ENCODE measurements at places on chromosomes 11 and 22.

GRCh38 chr11:5679811-5680210 lies 5.1 kb downstream of the TRIM5 start:
- DNase-seq = no peak

GRCh38 chr11:849951-850774 lies 7.5 kb downstream of the TSPAN4 start:
- DNase-seq = no peak

DNA sequence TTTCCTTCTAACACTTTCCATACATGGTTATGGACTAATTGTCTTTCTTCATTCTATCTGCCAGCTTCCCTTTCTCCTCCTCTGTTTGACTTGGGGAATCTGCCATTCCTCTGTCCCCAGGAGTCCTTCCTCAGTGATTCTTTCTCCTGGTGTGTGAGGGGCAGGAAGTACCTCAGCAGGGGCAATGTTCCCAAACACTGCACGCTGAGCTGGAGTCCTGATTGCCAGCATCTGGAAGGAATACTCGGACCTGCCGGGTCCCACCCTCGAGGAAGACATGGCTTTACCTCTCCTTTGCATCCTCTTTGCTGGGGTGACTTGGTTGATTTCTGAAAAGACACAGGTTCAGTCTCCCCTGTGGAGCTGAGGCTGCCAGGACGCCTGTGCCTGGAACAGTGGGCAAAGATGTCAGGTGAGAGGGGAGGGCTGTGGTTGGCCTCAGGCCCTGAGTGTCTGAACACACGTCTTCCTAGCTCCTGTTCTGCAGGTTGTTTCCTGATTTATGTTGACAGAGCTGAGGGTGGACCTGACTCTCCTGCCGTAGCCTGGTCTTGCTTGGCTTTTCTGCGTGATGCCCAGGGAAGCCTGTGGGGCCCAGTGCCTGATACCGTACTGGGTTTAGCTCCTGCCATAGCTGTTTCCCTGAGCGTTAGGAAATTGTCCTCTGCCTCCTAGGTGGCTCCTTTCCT lies 4.3 kb downstream of the COX8A start:
- DNase-seq = no peak

- DNase-seq = no peak
Observed at GRCh38 chr22:44985906-44986527, 23.8 kb downstream of the PHF21B start.

GRCh38 chr11:113670149-113670830 lies 35.8 kb downstream of the TMPRSS5 start:
- DNase-seq = no peak

GRCh38 chr22:45917146-45917545 lies 59.8 kb downstream of the WNT7B start:
- DNase-seq = no peak

DNA sequence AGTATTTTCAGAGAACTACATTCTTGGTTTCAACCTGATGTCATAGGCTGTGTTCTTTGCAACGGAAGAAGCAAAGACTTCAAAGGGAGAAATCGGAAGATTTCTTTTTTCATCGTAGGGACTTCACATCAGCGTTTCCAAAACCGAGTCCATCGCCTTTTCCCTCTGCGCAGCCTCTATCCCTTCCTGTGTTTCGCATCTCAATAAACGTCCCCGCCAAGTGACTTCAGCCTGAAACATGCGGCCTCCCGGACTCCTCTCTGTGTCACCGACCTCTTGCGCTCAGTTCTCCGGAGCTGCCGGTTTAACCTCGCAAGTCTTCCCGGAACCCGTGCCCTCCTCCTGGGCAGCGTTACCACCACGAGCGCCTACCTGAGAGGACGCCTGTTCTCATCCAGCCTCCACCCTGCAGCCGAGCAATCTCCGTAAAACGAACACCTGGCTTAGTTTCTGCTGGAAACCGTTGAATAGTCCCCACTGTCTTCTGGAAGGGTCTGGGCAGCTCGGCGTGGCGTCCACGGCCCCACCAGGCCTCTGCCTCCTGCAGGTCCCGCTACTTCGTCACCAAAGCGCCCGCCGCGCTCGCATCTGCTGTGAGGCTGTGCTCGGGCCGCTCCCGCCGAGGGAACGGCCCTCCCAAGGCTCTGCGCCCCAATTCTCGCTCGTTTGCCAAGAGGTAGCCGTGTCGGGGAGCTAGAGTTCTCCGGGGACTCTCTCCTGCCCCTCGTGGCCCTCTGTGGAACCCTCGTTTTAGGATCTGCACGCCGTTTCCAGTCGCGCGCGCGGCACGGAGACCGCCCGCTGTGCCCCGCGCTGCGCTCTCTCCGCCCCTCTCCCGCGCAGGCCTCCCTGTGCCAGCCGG lies at the start of gene GLB1L3:
Gene GLB1L3, plus strand, starts transcription at position 846 of the 862 bp plus-strand sequence. CDS start 362 bp downstream, outside the sequence.
- DNase-seq = peak; percentile 71

DNA sequence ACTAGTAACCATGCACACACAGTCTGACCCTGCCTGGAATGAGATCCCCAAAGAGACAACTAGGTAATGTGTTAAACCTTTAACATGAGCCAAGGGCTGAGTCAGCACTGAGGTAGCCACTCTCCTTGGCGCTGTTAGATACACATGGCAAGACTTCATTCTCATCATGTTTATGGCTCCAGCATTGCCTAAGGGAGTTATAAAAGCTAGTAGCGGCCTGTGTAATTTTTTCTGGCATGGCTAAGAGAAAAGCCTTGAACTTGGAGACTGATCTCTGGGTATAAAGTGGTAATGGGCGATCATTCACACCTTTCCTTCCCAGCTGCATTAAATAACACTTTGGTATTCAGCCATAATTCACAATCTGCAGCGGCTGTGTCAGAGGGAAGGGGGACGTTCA lies 779.7 kb upstream of the LRRC4C start:
- DNase-seq = no peak

- DNase-seq = no peak
Observed at GRCh38 chr11:6229911-6230310, 4.5 kb downstream of the FHIP1B start.

- no peak for DNase-seq
Observed at GRCh38 chr11:17890325-17890724, 122.5 kb downstream of the SERGEF start.

- no peak for DNase-seq
Observed at GRCh38 chr11:84648471-84648870, 978.7 kb downstream of the DLG2 start.

- DNase-seq = no peak
Observed at GRCh38 chr11:111001986-111002611, 243.4 kb upstream of the POU2AF2 start.

GRCh38 chr11:538431-539051 lies 1.2 kb downstream of the LRRC56 start:
- DNase-seq = no peak

DNA sequence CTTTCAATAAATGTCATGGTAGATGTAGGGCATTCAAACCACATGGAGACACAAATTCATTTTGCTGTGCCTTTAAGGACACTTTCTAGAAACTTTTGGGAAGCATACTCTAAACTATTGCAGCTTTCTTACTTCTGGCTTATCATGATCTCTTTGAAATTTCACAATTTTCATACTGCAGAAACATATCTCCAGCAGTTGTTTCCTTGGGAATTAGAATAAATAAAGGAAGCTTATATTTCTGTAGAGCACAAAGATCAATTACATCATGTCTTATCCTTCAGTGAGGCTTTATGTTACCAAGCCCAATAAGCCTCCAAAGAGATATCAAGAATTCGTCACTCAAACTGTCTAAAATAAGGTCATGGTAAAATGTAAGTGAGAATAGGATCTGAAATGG lies 74.5 kb upstream of the RAB38 start:
- no peak for DNase-seq

DNA sequence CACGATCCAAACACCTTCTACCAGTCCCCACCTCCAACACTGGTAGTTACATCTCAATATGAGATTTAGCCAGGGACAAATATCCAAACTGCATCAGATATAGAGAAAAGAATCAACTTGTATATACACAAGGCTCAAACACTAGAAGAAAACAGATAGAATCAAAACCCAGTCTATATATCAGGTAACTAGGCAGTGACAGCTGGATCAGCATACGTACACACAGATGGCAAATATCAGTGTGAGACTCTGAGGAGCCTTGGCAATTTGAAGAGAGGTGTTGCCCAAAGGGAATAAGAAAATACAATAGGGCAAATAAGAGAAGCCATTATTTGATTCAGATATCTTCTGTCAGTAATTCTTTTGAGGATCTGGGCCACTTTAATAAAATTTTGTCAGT lies 951.3 kb upstream of the CHORDC1 start:
- no peak for DNase-seq

DNA sequence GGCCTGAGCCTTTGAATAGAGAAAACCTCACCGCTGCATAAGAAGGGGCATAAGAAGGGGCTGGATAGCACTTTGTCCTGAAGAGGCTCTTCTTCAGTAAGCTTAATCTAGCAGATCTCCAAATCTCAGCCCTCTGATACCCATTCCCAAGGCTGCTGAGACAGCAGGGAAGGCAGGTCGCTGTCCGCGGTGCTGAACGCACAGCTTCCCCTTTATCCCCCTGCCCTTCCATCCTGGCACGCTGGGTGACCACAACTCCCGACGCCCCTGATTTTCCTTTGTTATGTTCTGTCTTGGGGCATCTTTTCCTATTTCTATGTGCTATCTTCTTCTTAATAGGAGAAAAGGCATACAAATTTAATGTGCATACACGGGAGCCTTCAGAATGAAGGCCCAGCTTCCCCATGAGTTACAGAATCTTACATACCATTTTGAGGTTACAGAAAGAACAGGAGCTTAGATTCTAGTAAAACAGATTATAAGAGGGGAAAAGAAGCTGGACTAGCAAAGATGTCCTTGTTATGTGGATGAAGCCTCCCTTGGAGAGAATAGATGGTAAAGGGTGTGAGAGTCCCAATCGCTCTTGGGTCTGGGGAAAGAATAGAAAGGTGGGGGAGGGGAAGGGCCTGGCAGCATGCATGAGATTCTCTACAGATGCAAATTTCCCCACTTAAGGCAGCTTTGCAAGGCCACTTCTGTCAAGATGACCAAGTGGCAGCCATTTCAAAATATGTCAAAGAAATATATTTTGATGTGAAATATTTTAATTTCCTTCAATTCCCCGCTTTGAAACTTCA lies 5.7 kb upstream of the SULT4A1 start:
- DNase-seq = no peak

- no peak for DNase-seq
Observed at GRCh38 chr22:49693848-49694247, 133.8 kb downstream of the BRD1 start.

GRCh38 chr22:22431271-22432220 lies 77.0 kb downstream of the ZNF280B start:
- DNase-seq = peak; percentile 15

GRCh38 chr11:82507288-82507687 lies 226.4 kb downstream of the FAM181B start:
- no peak for DNase-seq

GRCh38 chr22:38927033-38927781 lies 30.2 kb upstream of the APOBEC3A start:
- peak; percentile 25 for DNase-seq

- no peak for DNase-seq
Observed at GRCh38 chr11:113091481-113091780, 130.2 kb downstream of the NCAM1 start.

- no peak for DNase-seq
Observed at GRCh38 chr22:28905256-28905832, 22.0 kb downstream of the ZNRF3 start.

DNA sequence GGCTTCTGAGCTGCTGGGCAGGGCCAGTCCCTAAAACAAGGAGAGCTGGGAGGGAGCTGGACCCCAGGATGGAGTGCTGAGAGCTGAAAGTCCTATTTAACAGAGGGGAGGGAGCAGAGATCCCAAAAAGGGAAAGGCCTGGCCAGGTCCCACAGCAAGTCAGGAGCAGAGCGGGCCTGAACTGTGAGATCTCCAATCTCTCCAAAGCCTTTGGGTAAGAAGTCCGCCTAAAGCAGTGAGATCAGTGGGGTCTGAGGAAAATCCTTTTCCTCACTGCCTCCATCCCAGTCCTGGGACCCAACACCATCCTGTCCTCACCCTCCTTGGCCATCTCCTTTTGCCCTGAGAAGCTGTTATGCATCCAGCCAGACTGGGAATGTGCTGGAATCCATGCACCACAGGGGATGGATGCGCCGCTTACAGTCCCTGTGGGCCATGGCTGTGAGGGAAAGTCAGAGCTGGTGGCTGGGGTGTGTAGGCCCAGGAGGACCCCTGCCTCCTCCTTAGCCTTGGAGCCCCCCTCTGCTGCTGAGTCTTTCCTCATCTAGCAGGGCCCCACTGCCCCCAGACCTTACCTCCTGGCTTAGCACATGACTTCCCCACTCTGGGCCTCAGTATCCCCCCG lies 8.6 kb downstream of the LRRC75B start:
- DNase-seq = no peak

DNA sequence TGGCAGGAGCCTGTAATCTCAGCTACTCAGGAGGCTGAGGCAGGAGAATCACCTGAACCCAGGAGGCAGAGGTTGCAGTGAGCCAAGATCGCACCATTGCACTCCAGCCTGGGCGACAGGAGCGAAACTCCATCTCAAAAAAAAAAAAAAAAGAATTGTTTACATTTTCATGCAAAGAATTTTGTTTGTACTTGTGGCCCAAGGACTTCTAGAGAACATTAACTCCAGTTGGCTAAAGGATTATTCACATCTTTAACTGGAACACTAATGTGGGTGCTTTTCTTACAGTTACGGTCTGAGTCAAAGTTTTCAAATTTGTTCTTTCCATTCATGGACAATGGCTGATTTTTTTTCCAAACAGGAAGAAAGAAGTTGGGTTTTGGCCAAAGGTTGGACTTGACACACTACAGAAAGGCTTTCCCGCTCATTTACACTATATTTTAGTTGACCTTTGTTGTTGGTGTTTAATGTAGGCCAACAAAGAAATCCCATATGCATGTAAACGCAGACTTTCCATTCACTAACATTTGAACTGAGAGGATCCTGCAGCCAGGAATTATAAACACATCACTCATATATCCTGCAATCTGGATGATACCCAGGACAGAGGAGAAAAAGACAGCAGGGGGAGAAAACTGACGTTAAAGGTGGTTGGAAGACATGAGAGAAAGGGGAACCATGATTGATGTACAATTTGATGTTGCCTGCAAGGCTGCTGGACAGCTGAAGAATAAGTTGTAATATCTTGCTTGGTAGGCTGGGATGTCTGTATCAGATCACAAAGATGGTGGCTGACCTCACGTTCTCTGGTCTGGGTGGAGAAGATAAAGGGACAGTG lies 13.1 kb downstream of the POU2AF1 start:
- DNase-seq = no peak

- no peak for DNase-seq
Observed at GRCh38 chr11:131614631-131615030, 244.2 kb downstream of the NTM start.

DNA sequence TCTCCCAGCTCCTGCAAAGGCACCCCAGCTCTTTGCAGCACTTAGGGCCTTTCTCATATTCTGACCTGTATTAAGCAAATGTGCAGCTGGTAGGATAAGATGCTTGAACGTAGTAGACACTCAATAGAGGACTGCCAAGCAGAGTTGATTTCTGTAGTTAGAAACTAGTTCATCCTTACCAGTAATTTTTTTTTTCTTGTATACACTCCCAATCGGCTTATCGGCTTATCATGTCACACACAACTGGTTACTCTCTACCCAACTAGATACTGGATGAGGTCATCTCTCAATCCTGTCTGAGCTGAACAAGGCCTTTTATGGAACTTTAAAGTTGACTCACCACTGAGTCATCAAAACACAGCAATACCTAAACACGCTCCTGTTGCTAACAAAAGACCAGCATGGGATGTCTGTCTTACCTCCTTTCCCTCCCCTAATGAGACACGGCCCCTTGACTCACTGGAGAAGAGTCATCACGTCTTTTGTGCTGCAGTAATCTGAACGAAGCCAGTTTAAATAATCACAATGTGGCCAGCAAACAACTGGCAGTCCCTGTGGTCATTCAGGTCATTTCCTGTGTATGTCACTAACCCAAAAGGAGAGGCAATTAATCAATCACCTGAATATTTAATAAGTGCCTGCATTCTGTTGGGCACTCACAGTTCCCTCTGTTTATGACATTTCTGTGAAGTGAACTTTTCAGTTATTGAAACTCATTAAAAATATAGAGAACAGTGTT lies 7.5 kb upstream of the WEE1 start:
- peak; percentile 73 for DNase-seq

Measured in activated CD4-positive, alpha-beta T cell treated with anti-CD3 and anti-CD28 coated beads, Interleukin-2, amount 50 U/mL, for 24 hours (primary cell).